Endothelial cell of coronary artery (primary cell): ENCODE measurements at places on chromosomes 1 and 21. TPM values are rescaled to one million over a fixed set of nuclear protein-coding genes. Genes with fewer than 3 reads are reported as not detected.

Gene MXRA8
- total RNA-seq, result 0.63 and 6.3 TPM in 2 replicates

Gene RASSF5
- total RNA-seq, result 0.19 and 0.54 TPM in 2 replicates

Gene CRYAA
- not detected in 2 replicates for total RNA-seq

Gene TRPM2
- under 0.01 and 0.18 TPM in 2 replicates for total RNA-seq

Gene RGS8
- not detected in 2 replicates for total RNA-seq

Gene PRAMEF33
- not detected in 2 replicates for total RNA-seq

Gene ATP6V1G3
- not detected in 2 replicates for total RNA-seq

Gene C1orf87
- total RNA-seq, result not detected in 2 replicates

Gene SGIP1
- total RNA-seq, result 4.8 and 19.7 TPM in 2 replicates

Gene FMO5
- total RNA-seq, result 0.45 and 0.47 TPM in 2 replicates

Gene ACTN2
- 0.19 and 1.8 TPM in 2 replicates for total RNA-seq

Gene CACNA1S
- total RNA-seq, result not detected in 2 replicates

Gene RCSD1
- under 0.01 and 0.28 TPM in 2 replicates for total RNA-seq

Gene NEK2
- total RNA-seq, result 10.5 and 18.2 TPM in 2 replicates

Gene PPM1J
- total RNA-seq, result 0.63 and 0.85 TPM in 2 replicates

Gene MEX3A
- total RNA-seq, result 5.6 and 12.3 TPM in 2 replicates

Gene RGSL1
- total RNA-seq, result not detected in 2 replicates

Gene REN
- total RNA-seq, result not detected in 2 replicates

Gene TCHHL1
- total RNA-seq, result not detected in 2 replicates

Gene LCE1F
- not detected in 2 replicates for total RNA-seq

Gene CFHR3
- total RNA-seq, result not detected in 2 replicates

Gene TINAGL1
- total RNA-seq, result 336 and 343 TPM in 2 replicates

Gene FAM72A
- total RNA-seq, result 2.5 and 4.6 TPM in 2 replicates
